Cerebellum (tissue), 4 donors: ENCODE measurements at places on chromosomes 4 and X. TPM values are rescaled to one million over a fixed set of nuclear protein-coding genes. Genes with fewer than 3 reads are reported as not detected.

- DNase-seq: no peak
Observed at GRCh38 chr4:99816545-99817308, at the start of gene DAPP1. TSS of gene DAPP1 (plus strand) at chr4:99816827. CDS start at chr4:99816914, 87 bp downstream.

The SERPINA7 gene
- total RNA-seq: not detected

- DNase-seq: peak; percentile 7
Observed at GRCh38 chrX:108224727-108225621, 133.4 kb downstream of the ATG4A start.

DNA sequence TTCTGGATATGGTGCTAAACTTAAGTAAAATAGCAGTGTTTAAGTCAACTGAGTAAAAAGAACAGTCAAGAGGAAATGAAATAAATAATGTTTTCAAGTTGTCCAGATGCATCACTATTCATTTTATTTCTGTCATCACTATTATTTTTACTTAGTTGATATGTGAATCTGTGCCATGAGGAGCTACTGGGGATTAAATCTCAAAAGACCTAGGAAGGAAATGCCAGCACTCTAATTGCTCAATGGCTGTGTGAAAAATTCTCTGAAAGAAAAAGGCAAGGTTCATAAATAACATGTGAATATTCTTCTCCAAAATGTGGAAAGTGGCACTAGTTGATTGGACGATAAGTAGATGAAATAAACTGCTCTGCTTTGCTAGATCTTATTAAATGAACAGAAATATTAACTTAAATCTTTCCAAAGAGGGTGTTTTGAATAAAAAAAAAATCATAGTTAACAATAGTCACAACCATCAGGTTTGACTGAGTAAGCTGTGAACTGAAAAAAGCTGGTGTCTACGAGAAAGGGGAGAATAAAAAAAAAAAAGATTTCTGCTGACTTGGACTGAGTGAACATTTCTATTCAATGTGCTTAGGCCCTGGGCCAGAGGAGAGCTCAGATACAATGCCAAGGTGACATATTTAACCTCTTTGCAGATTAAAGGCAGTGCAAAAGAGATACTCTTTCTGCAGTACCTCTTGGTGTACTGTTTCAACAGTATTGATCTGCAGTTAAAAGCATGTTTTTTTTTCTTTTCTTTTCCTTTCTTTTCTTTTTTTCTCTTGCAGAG is 1.6 kb downstream of the SPARCL1 start:
- DNase-seq: peak; percentile 37

DNA sequence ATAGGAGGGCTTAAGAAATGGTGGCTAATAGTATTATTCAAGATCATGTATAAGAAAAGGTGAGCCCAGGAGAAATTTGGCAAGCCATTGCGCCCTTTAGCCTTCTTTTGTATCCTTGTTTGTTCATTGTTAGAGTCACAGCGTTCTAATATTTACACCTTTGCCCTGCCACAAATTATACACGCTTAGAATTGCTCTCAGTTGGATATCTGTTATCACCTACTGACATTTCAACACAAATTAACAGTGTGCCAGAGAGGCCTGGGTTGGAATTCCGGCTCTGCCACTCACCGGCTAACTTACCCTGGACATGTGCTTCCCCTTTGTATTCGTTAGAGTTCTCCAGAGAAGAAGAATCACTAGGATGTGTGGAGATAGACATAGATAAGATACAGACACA is 148.7 kb upstream of the KIT start:
- no peak for DNase-seq

- no peak for DNase-seq
Observed at GRCh38 chr4:94722748-94723147, 35.0 kb upstream of the BMPR1B start.

- DNase-seq: no peak
Observed at GRCh38 chr4:180610324-180610723, 1632.9 kb upstream of the TENM3 start.

DNA sequence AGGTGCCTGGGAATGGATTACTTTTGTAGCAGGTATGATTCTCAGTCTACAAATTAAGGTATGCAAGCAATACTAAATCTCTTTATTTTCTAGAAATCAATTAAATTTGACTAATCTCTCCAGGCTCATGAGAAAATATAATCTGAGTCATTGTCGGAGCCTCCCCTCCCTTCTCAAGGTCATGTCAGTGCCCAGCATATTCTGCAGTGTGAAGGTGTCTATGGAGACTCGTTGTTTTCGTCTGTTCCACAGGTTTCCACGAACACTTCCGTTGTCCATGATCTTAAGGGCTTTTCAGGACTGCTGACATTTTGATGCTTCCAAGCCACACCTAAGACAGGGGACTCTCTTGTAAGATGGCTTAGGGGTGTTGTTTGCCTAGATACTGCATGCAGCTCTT is 56.6 kb upstream of the SCOC start:
- DNase-seq: no peak

DNA sequence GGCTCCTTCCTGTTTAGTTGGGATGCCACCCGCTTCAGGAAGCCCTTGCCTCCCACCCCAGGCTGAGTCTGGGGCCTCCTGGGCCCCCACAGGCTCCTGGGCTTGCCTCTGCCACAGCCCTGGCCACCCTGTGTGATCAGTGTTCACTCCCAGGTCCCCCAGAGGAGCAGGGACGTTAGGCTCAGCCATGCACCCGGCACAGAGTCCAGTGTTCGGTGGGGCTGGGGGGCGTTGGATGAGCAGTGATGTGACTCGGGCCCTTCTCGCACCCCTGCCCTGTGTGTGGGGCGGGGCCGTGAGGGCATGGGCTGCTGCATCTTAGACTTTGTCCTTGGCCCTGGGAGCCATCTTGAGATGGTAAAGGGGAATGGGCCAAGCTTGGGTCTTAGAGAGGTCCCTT is 29.9 kb upstream of the HTRA3 start:
- no peak for DNase-seq

GRCh38 chrX:44036336-44036735 is 63.1 kb upstream of the NDP start:
- DNase-seq: no peak

DNA sequence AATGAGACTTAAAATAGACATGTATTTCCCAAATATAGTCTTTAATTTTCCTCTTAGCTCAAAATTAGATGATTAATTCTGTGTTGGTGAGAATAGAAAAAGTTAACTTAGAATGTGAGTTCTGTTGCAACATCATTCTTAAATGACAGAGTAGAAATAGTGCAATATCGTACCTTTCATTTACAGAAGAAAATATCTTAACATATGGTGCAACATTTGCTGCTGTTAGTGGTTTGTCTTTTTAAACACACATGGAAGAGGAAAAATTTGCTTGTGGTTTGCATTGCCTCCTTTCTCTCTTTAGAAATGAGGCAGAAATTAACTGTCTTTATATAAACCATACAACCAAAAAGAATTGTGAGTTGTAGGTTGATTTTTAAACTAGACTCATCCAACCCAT is 39.3 kb upstream of the FHDC1 start:
- DNase-seq: peak; percentile 23

The F8A3 gene
- total RNA-seq: 2.0 TPM

DNA sequence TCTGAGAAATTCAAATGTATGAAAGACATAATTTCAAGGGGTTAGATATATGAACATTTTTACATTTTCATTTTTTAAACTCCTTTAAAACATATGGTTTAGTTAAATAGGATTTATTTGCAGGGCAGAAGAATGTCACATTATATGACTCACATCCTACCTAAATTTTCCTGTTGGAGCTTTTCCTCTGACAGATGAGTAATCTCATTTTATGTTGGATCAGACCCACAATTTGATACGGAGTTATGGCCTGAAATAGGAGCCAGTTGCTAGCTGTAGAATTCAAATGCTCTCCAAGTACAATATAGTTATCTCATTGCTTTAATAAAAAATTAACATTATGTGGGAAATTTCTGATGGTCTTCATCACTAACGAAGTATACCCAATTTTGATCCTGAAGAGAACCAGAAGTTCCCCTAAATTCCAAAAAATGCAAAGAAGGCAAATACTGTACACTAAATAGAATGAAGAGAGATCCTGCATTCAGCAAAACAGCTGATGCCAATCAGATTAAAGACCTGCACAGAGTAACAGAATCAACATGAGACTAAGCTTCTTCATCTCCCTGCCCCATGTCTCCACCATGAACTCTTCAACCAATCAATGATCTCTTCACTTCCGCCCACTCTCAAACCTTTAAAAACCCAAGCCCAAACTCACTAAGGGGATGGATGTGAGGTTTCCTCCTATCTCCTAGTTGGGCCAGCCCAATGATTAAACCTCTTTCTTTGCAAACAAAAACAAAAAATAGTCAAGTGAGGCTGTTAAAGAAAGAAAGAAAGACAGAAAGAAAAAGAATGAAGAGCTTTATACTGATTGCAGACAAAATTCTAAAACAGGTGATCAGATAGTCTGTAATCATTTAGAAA is 10.9 kb upstream of the EXOSC9 start:
- no peak for DNase-seq

DNA sequence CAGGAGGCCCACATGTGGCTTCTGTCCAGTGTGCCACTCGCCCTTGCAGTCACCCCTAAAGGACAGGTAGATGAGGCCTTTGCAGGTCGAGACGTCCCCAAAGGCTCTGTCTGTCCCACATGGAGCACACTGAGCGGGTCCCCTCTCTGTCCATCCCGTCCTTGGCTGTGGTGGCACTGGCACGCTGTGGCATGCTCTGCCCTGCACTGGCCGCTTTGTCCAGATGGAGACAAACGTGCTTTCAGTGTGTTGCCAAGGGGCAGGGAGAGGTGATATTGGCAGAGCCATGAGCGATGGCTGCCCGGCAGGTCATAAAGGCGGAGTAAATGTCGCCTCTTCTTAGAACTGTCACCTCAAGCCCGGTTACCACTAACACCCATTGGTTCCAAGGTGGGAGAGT is 86.9 kb upstream of the CLDN34 start:
- DNase-seq: no peak

- DNase-seq: no peak
Observed at GRCh38 chr4:1027915-1028238, 16.5 kb downstream of the FGFRL1 start.

DNA sequence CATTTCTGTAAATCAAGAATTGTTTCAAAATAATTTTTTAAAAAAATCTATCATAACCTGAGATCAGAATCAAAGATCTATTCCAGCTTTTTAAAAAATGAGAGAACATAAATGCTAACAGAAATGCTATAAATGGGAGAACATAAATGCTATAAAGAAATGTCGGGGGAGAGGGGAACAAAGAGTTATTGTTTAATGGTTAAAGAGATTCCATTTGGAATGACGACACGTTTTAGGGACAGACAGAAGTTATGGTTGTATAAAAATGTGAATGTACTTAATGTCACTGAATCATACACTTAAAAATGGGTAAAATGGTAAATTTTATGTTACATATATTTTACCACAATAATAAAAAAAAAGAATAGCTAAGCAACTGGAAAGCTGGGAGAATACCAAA is 127.1 kb downstream of the ATRX start:
- DNase-seq: no peak

The TCP11X2 gene
- total RNA-seq: 2.9 TPM

DNA sequence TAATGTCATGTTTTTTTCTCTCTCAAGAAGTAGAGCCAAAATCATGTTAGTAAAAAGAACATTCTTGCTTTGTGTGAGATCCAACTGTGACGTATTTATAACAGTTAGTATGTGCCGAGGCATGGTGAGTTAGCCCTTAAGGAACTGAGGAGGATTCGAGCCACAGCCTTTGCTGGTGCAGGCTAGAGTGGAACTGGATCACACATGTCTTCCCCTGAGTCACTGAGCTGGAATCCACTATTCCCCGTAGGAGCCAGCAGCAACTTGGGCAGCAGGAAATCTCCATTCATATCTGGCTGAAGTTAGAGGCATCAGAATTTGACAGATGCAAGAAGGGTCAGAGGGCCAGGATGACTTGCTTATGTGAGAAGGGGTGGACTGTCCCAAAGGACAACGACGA is 144.6 kb upstream of the KIT start:
- DNase-seq: no peak

DNA sequence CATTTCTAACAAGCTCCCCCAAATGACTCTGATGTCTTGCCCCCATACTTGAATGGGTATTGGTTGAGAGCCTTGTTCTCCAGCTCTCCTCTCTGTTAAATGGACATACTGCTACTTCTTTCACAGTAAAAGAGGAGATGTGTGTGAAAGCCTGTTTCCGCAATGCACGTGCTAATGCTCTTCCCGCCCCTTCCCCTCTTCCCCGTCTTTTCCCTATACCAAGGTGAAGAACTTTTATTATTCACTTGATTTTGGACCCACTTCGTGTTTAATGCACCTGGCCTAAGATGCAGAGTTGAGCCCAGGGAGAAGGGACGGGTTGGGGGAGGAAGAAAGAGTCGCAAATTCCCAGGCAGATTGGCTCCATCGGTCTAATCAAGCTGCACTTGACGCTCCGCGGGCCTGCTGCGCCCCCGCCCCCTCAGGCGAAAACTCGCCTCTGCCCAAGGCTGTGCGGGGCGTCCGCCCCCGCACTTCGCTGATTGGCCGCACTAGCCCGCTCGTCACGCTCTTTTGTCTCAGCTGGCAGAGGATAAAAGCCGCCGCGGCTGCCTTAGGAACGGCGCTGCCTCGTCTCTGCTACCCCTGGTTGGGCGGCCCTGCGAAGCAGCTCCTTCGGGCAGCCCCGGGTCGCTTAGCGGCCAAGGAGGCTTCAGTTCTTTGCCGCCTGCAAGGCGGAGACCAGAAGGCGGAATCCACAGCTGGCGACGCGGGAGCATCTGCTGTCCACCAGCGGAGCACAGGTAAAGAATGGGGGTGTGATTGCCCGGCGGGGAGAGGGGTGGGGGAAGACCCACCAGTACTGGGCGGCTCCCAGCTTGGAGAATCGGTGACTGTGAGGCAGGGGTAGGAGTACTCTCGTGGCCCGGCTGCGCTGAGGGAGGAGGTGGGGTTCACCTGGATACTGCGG is at the start of gene ZCCHC12:
ZCCHC12 (plus strand) TSS at position 562 of the 910 bp plus-strand sequence. CDS start 1,421 bp downstream, outside the sequence.
- DNase-seq: peak; percentile 82
